Left lung (tissue), 14 donors: ENCODE measurements at places on chromosomes 7 and 10. TPM values are rescaled to one million over a fixed set of nuclear protein-coding genes. Genes with fewer than 3 reads are reported as not detected.

Gene CNNM1
- total RNA-seq, result 0.79 TPM

Gene CRTAC1
- 44.0 TPM for total RNA-seq

Gene AFAP1L2
- total RNA-seq, result 6.4 TPM

- no peaks in the 10 kb centered on the region for H3K27me3 ChIP-seq
- no peak overlapping the region for H3K4me3 ChIP-seq
- DNase-seq, result no peak
These were observed 389.4 kb upstream of the AUTS2 start for GRCh38 chr7:69208848-69209247.

DNA sequence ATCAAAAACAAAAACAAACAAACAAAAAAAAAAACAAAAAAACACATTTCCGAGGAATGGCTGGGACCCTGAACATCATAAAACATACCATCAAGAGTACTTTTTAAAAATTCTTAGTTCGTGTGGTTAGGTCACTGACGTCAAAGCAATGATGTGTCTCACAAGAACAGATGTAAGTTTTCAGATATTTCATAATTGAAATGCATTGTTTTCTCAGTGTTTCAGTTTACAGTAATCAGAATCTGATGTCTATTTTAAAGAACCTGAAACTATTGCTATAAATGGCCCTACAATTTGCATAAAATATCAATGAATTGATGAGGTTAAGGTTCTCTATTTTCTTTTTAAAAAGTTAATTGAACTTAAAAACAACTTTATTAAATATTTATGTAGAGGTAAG, 103.7 kb upstream of the HGF start:
- no peak for DNase-seq
- no peaks in the 10 kb centered on the region for H3K27me3 ChIP-seq
- no peak overlapping the region for H3K4me3 ChIP-seq
- H3K4me1 ChIP-seq, result no peaks in the 10 kb centered on the region

Gene ITPRID1
- total RNA-seq, result 0.60 TPM

Gene FAM180A
- 2.7 TPM for total RNA-seq

- DNase-seq, result no peak
- H3K4me1 ChIP-seq, result no peaks in the 10 kb centered on the region
- H3K4me3 ChIP-seq, result no peak overlapping the region
- H3K27ac ChIP-seq, result no peak overlapping the region
- H3K27me3 ChIP-seq, result no peaks in the 10 kb centered on the region
These were observed 241.6 kb downstream of the NSUN6 start for GRCh38 chr10:18409599-18410397.

DNA sequence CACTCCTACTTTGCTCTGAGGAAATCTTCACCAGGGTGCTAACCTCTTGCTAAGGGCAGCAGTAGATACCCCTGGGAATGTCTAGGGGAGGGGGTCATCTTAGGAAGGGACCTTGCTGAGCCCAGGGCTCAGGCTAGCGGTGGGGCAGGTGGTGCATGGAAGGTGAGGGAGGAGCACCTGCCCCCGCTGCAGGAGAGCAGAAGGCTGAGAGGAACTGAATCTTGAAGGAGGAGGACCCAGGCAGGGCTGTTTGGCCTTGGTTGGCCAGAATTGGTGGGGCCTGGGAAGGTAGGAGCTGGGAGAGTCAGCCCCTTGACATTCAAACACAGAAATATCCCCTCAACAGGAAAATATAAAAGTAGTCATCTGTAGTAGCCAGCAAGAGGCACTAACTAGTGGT, 7.0 kb downstream of the CALHM3 start:
- no peak for DNase-seq
- H3K36me3 ChIP-seq, result no peaks in the 10 kb centered on the region
- H3K27me3 ChIP-seq, result no peaks in the 10 kb centered on the region
- no peak overlapping the region for H3K27ac ChIP-seq

Gene SAP25
- 6.3 TPM for total RNA-seq

Gene RBP3
- not detected for total RNA-seq

DNA sequence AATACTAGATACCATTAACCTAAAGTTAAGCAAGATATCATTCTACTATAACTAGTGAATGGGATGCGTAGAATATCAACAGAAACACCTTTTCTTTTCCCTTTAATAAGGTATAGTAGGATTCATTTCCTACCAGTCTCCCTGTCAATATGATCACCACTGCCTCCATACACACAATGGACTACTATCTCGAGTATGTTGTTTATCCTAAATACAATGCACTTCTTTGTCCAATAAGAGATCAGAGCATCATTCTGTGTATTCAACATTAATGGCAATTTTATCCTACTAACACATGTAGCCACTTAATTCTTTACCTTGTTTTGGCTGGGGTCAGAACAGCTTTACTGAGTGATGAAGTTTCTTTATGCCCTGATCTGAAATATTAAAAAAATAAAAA, 276.3 kb downstream of the TFEC start:
- H3K4me3 ChIP-seq, result no peak overlapping the region
- no peak for DNase-seq
- H3K4me1 ChIP-seq, result no peaks in the 10 kb centered on the region
- no peaks in the 10 kb centered on the region for H3K36me3 ChIP-seq
- no peaks in the 10 kb centered on the region for H3K27me3 ChIP-seq
- H3K27ac ChIP-seq, result no peak overlapping the region

Gene CNPY1
- not detected for total RNA-seq

- no peaks in the 10 kb centered on the region for H3K36me3 ChIP-seq
- H3K27me3 ChIP-seq, result no peaks in the 10 kb centered on the region
- H3K27ac ChIP-seq, result peak overlapping the region; percentile 6
- no peak for DNase-seq
- no peak overlapping the region for H3K4me3 ChIP-seq
These were observed 13.6 kb upstream of the FOXK1 start for GRCh38 chr7:4668510-4668847.

- H3K36me3 ChIP-seq, result peaks cover 8% of the 10 kb centered on the region
- no peak overlapping the region for H3K4me3 ChIP-seq
- H3K27me3 ChIP-seq, result no peaks in the 10 kb centered on the region
- H3K4me1 ChIP-seq, result no peaks in the 10 kb centered on the region
- no peak overlapping the region for H3K27ac ChIP-seq
- no peak for DNase-seq
These were observed 66.0 kb downstream of the MAD1L1 start for GRCh38 chr7:2166625-2167280.
